ENCODE measurements at places on chromosomes 13 and 19. TPM values are rescaled to one million over a fixed set of nuclear protein-coding genes. Genes with fewer than 3 reads are reported as not detected.

- no peak for DNase-seq
Observed at GRCh38 chr19:51712461-51713081, 11.2 kb downstream of the HAS1 start.

DNA sequence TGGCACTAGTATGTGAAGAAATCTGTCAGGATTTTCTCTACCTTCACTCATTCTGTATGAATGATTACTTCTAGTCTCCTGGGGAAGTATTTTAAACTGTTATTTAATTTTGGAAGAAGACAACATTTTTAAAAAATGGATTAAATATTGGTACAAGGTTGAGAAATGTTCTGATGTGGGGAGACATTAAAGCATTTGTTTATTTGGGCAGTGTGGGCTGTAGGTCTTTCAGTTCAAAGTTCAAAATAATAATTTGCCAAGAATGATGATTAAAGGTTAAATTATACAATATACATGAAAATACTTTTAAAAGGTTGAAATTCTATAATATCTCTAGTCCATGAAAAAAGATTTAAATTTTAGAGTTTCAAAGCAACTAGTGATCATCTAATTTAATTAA, 194.7 kb downstream of the NHLRC3 start:
- no peak for DNase-seq

DNA sequence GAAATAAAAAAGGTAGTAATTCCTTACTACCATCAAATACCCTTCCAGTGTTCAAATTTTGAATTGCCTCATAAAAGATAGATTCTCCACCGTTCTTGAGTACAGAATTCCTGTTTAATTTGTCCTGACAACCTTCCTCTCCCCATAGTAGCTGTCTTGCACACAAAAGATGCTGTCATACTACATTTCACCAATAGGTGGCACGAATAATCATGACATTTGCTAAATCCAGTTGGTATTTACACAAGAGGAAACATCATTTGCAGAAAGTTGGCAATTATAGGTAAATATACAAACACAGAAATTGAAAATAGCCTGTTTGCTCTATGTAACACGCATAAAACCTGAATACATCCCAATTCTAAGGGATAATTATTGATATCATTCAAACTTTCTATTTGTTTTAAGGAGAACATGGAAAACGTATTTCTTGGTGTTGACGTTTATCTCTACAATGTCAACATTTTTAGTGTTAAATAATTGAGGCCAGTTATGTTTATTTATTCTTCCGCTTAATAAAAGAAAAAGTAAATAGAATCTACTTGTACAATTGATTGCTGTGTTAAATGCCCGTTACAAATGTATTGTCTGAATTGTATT, 58.3 kb upstream of the CLDN10 start:
- no peak for DNase-seq

GRCh38 chr13:42494157-42494556, 79.8 kb upstream of the TNFSF11 start:
- DNase-seq: no peak

The EID2B gene
- total RNA-seq: 2.4 TPM

The PSG6 gene
- total RNA-seq: not detected

The CPAMD8 gene
- 6.3 TPM for total RNA-seq

The CABP5 gene
- not detected for total RNA-seq

Data from posterior vena cava (tissue), 2 donors.